ENCODE measurements at places on chromosomes 7 and 10.

- DNase-seq, result no peak
Measured at GRCh38 chr10:86506062-86506461, 15.5 kb downstream of the WAPL start.

DNA sequence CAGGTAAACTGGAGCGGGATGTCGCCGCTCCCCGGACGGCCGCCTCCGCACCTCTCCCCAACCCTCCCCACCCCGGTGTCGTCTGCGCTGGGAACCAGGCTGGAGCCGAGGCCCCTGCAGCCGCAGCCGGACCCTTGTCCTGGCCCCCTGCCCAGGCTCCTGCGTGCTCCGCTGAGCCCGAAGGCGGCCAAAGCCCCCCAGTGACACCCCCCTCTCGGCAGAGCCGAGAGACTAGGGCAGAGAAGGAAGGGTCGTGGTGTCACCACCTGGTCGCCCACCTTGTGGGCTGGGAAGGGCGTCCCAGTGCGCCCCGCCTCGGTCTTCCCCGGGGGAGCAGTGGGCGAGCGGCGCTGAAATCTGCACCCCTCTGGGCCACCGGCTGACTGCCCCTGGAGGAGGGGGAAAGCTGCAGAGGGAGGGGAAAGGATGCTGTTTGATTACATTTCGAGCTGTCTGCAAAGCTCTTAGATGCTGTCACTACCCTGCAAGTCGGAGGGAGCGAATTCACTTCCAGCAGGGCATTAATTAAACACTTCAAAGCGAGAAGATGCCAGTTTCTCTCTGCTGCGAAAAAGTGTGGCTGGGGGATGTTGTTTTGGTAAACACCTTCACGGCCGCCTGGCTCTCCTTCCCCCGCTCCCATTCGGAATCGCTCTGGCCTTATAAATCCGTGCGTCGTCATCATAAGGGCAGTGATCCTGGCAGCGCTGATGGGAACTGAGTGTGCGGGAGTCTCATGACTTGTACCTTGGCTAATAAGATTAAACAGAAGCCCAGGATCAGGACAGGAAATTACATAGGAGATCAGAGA, 622 bp downstream of the DYNC1I1 start:
- DNase-seq, result peak; percentile 30

GRCh38 chr7:157898802-157899505, 562.1 kb downstream of the DNAJB6 start:
- DNase-seq, result no peak

DNA sequence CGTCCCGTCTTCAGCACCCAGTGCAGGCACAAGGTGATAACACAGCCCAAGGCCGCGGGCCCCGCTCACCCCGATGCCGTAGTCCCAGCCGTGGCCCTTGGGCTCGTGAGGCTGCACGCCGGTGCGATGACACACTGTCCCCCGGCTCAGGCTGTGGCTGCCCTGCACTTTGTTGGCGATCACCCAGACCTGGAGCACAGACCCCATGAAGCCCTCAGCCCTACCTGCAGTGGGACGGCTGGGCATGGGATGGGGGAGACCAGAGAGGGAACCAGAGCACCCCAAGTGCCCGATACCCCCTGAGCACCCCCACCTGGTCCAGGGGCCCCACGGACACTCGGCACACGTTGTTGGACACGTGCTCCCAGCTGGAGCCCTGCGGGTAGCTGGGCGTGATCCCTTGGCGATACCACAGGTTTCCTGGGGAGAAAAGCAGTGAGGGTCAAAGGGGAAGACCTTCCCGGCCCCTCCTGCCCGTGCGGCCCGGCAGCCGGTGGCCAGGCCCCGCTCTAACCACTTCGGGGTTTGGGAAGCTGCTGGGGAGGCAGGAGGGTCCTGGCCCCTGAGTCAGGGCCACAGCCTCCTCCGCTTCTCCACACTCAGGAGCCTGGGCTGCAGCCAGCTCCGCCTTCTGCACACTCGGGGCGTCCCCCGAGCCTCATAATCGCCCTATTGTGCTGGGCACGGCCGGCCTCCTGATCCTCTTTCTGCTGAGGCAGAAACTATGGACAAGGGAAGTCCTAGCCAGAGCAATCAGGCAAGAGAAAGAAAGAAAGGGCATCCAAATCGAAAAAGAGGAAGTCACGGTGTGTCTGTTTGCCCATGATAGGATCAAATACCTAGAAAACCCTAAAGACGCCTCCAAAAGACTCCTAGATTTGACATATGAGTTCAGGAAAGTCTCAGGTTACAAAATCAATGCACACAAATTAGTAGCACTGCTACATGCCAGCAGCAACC, 6.7 kb downstream of the BHLHA15 start:
- no peak for DNase-seq

DNA sequence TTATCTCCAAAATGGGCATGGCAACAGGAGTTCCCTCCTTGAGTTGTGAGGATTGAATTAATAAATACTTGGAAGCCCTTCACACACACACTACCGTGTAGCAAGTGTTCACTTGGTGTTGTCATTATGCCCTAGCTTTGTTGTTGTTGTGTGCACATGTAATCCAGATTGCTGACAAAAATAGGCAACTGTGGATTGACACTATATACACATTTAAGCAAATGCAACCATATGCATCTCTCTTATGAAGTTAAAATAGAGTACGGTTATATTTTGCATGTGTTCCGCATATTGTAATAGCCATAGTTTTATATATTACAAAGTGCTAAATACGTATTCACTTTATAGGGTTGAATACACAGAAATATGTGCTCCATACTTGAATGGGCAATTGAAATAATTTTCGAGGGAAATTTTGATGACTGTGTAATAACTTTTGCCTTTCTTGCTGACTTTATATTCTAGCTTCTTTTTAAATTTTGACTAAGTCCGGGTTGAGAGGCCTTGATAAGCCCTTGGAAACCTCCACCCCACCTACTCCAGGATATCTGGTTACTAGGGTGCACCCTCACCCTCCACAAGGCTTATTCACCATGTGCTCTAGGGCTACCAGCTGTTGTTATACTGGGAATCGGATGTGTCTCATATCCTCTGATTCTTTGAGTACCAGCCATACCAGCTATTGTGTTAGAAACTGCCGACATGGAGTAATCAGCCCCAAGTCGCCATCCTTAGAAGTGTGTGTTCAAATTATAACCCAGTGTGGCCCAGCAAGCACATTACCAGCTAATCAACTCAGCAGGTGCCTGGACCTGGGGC, 265.0 kb downstream of the CAMK1D start:
- DNase-seq, result no peak

GRCh38 chr7:1439373-1440363, 19.6 kb downstream of the MICALL2 start:
- DNase-seq, result no peak

GRCh38 chr10:17407047-17407446, 47.3 kb downstream of the ST8SIA6 start:
- no peak for DNase-seq

DNA sequence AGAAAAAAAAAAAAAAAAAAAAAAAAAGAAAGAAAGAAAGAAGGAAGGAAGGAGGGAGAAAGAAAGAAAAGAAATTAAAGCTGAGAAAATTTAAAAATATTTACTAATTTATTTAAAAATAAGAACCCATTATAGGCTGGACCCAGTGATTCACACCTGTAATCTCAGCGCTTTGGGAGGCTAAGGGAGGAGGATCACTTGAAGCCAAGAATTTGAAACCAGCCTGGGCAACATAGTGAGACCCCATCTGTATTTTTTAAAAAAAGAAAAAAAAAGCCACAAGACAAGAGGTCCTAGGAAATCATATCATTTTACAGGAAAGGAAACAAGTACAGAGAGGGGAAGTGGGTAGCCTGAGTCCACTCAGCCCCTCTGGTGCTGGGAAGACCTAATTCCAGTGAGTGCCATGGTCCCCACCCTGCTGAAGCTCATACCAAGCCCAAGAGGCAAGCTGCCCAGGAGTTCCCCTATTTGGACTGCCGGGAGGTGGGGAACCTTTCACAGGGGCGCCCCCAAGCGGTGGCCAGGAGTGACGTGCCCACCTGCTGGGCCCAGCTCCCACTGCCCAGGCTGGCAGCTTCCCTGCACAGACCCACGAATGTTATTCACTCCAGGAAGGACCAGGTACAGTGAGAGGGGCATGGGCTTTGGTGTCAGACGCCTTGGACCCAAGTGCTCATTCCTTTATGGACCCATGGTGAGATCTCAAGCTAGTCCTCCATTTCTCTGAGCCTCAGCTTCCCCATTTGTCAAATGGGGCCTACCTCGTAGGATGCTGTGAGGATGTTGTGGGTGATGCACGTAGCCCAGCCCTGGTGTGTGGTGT, 133.6 kb downstream of the ZMIZ1 start:
- DNase-seq, result peak; percentile 75

- DNase-seq, result no peak
Measured at GRCh38 chr7:57300747-57301146, 149.2 kb upstream of the ZNF716 start.

GRCh38 chr10:76119515-76119914, 688.1 kb downstream of the LRMDA start:
- DNase-seq, result no peak

GRCh38 chr7:21547501-21547900, 4.7 kb downstream of the DNAH11 start:
- DNase-seq, result no peak
